Stimulated activated naive CD8-positive, alpha-beta T cell treated with anti-CD3 and anti-CD28 coated beads, Interleukin-15, Interleukin-2, amounts not matched to agents 100 U/mL and 50 U/mL, for 24 hours (primary cell): ENCODE measurements at places on chromosomes 7 and 10.

- DNase-seq: no peak
Measured at GRCh38 chr7:105677410-105677730, 96.1 kb upstream of the EFCAB10 start.

DNA sequence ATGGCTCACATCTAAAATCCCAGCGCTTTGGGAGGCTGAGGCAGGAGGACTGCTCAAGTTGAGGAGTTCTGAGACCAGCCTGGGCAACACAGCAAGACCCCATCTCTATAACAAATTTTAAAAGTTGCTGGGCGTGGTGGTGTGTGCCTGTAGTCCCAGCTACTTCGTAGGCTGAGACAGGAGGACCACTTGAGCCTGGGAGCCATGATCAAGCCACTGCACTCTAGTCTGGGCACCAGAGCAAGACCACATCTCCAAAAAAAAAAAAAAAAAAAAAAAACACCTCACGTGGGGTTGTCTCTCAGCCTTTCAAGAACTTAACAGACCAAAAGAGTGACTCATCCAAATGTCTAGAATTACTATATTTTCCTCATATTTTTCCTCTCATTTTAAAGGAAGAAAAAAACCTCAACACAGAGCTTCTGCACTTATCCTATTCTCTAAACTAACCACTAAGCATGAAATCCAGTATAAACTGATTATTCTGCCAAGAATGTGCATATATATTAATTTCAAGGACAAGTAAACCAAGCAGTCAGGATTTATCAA, 46.3 kb downstream of the CUL2 start:
- no peak for DNase-seq

- DNase-seq: peak; percentile 32
Measured at GRCh38 chr7:37833107-37833817, 15.1 kb upstream of the NME8 start.

GRCh38 chr7:114242992-114243507, 171.6 kb upstream of the FOXP2 start:
- DNase-seq: no peak

DNA sequence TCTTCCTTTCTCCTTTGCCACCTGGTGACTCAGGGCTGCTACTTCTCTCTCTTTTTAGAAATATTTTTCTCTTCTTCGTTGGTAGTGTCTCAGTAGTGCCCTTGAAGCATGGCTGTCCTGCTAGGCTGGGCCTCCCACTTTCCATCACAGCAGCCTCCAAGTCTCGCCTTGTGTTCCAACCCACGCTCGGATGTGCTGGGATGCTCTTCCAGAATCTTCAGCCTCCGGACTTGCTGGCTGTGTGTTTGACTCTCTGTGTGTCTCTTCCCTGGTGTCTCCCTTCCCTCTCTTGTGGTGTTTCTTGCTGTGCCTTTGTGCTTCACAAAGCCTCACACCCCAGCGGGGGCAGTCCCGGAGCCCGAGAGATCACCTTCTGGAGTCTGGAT, 100.5 kb downstream of the INPP5A start:
- no peak for DNase-seq

GRCh38 chr10:24439935-24440334, 231.0 kb downstream of the KIAA1217 start:
- no peak for DNase-seq

GRCh38 chr7:144653449-144653848, 182.4 kb downstream of the TPK1 start:
- no peak for DNase-seq

DNA sequence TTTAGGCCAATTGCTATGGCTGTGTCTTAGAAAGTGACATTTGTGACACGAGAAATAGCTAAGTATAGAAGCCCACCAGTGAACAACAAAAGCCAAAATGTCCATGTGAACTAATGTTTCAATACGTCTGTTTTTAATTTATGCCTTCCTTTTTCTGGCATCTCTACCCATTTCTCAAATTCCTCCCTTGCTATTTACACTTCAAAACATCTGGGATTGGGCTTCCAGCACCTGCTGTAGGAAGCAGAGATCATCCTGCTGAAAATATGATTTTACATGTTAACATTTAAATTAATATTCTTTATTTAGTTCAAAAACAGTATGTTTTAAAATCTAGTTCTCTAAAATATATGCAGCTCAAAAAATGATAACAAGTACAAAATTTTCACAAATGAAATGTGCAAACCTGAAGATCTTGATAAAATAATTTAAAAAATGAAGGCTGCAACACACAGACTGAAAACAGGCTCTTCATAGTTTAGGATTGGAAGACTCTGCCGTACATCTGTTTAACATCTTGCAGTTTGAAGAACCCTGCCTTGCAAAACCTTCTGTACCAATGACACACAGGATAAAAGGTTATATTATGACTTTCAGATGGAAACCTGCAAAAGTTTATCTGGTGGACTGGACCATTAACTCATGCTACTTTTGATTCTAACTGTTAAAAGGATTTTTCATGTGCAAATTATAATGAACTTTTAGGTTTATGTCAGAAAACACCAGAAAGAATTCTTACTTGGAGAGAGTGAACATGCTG, 408.4 kb downstream of the SUGCT start:
- no peak for DNase-seq

DNA sequence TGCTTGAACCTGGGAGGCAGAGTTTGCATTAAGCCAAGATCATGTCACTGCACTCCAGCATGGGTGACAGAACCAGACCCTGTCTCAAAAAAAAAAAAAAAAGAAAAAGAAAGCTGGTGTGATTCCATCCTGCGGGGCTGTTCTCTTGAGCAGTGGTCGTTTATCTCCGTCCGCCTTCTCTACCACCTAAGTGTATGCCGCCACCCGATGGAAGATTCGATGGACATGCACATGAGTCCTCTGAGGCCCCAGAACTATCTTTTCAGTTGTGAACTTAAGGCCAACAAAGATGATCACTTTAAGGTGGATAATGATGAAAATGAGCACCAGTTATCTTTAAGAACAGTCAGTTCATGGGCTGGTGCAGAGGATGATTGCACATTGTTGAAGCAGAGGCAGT, 65.7 kb downstream of the ABRAXAS2 start:
- DNase-seq: no peak

DNA sequence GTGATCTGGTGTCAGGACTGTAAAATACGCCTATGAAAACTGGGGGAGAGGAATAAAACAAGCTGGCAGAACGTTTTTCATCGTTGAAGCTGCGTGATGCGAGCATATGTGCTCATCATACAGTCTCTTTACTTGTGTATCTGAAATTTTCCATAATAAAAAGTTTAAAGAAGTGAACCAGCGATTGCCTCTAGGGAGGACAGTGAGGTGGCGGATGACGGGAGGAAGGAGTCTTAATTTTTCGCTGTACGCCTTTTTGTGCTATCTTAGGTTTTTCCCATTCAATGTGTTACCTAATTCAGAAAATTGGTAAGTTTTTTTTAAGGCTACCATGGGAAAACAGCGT, 891 bp upstream of the WAPL start:
- DNase-seq: no peak

DNA sequence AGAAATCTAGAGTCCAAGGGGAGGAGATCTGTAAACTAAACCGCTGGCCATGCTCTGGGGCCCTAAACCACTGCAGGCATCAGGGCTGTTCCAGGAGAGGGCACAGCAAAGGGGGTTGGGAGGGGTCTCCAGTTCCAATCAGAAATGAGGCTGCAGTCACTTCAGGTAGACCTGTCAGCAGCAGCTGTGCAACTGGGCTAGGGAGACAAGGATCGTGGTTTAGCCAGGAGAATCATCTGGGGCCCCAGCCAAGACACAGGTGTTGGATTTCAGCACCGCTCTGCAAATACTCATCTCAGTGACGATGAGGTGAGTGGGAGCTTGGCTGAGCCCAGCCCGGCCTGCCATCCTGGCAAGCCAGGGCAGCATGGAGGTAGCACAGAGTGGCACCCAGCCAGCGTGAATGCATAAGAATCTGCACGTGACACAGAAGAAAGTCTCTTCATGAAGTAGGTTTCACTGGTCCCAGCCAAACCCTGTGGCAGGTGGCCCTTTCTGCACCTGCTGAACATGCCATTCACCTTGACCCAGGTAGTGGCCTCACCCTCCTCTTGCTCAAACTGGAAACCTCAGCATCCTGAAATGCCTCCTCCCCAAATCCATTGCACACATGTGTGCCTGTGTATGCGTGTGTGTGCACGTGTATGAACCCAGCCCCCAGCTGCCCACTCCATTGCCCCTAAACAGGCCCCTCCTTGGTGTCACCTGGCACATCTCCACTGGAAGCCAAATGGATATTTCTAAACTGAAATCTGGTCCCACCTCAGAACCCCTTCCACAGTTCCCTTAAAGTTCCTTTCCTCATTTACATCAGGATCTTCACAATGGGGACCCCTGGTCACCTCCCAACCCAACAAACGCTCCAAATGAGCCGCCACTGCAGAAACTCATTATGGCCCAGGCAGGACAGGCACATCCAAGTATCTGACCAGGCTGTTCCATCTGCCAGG, 9.6 kb downstream of the GPRIN2 start:
- DNase-seq: peak; percentile 3

- DNase-seq: no peak
Measured at GRCh38 chr7:95002775-95003174, 95.4 kb downstream of the PPP1R9A start.
